ENCODE measurements at places on chromosomes 2 and 18. TPM values are rescaled to one million over a fixed set of nuclear protein-coding genes. Genes with fewer than 3 reads are reported as not detected.

- no peak for DNase-seq
Observed at GRCh38 chr2:30022444-30023071, 101.2 kb upstream of the ALK start.

- no peak for DNase-seq
Observed at GRCh38 chr2:169526451-169526850, 16.9 kb downstream of the KLHL41 start.

DNA sequence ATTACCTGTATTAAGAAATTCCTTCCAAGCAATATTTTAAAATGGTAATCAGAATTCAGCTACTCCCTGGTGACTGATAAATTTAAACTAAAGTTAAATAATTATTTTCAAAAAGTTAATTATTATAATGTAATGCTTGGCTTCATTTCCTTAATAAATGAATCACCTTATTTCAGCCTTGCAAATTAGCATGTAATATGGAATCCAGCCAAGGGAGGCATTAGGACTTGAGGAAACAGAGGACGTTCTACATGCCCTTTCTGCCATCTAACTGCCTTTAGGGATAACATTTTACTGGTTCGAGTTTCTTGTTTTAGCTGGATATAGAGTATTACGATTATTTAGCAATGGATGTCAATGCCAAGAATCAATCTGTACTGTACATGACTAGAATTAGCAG is 636.3 kb downstream of the TSN start:
- no peak for DNase-seq

- DNase-seq = no peak
Observed at GRCh38 chr2:216215658-216216390, 106.7 kb downstream of the XRCC5 start.

GRCh38 chr2:217834057-217834620 is 168.7 kb downstream of the TNS1 start:
- DNase-seq = no peak

- no peak for DNase-seq
Observed at GRCh38 chr2:235832941-235833340, 335.2 kb downstream of the GBX2 start.

DNA sequence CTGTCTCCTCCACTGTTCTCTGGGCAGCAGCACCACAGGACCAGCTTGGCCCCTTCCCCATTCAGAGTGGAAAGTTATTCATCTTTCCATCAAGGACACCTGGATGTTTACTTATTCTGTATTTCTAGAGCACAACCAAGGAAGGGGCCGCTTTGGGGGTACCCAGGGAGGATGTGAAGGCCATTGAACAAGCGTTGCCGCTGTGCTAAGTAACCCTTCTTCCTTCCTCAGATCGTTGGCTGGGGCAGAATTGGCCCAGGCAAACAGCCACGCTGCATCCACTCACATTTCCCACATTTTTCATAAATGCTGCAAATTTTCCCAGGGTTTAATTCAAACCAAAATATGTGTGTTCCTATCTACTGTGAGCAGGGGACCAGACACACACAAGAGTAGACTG is 76.2 kb upstream of the NPAS2 start:
- DNase-seq = no peak

IFT172 gene
- 19.2 TPM for total RNA-seq

PTPRM gene
- 99.3 TPM for total RNA-seq

DNA sequence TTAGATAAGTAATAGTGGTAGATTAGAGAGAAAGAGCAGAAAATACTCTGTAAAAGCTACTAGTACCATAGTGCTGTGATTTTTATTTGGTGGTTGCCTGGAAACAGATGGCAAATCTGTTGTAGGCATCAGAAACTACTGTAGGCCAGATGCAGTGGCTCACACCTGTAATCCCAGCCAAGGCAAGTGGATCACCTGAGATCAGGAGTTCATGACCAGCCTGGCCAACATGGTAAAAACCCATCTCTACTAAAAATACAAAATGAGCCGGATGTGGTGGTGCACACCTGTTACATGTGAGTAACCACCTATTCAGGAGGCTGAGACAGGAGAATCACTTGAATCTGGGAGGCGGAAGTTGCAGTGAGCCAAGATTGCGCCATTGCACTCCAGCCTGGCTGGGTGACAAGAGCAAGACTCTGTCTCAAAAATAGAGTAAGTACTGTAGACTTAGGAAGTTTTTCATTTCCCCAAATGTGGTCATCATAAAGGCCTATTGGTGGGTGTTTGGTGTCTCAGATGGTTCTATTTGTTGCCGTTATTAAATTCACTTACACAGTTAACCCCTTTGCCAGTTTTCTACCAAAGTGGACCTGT is 79.6 kb downstream of the SPTBN1 start:
- peak; percentile 77 for DNase-seq

DNA sequence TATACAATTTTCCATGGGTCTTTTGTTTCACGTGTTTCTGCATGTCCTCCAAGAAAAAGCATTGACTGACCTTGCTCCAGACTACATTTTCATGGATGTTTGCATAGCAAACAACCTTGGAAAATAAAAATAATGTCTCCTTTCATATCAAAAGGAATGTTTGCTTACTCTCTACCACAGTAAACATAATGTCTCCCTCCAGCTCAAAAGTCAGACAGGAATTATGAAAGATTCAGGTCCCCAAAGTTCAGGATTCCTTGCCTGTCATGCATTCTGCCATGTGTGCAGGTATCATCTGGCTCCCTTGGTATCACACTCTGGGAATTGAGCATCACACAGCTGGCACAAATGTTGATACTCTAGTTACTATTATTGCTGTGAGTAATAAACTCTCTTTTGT is 103.1 kb upstream of the ZC3H15 start:
- no peak for DNase-seq

DNAJC5G gene
- not detected for total RNA-seq

DNA sequence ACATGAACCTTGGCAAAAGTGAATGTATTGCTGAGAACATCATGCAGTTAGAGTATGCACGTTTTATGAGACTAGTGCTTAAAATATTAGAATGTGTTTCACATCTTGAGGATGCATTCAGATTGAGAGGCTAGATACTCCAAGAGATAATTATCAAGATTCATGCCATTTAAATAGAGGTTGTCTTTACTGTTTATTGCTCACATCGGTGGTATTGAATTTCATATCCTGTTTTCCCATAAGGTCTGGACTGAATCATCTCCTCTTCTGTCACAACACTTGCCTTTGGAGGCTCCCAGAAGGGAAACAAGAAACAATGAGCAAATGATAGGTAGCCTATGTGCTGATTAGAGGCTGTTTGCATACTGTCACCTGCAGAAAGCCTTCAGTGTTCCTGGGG is 83.8 kb downstream of the CLHC1 start:
- DNase-seq = no peak

DNA sequence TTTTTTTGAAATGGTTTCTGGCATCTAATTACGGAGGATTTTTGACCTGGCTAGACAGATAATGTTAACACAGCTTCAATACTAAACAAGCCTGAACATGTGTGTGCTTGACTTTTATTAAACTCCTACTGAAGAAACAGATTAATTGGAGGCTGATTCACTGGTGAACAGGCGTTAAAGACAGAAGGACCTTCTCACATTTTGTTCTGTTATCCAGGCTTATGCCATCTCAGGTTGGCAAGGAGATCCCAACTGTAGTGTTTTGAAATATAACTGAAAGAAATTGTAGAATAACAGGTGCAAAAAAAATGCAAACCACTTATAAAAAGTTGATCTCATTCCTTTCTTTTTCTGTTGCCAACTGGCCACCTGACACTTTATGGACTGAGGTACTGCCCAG is 269.6 kb downstream of the ARHGAP15 start:
- no peak for DNase-seq

DNA sequence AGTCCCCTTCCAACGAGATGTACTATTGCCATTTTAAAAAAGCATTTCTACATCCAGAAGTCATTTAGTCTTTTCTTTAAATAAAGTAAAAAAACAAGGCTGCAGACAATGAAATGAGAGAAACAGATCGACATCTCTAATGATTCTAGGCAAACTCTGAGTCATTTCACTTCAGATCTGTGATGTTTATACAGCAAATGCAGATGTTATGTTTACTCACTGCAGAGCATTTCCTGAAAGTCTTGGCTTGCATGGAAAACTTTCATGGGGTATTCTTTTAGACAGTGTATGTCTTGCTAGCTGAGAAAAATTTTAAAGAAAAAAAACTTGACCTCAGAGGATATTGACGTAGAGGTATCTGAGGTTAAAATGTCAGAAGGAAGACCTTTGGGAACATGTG is 797.4 kb downstream of the CNTNAP5 start:
- DNase-seq = no peak

- peak; percentile 100 for DNase-seq
Observed at GRCh38 chr2:128027278-128027800, 520 bp downstream of the SAP130 start.

- DNase-seq = no peak
Observed at GRCh38 chr18:58076052-58076451, 32.0 kb downstream of the NEDD4L start.

DNA sequence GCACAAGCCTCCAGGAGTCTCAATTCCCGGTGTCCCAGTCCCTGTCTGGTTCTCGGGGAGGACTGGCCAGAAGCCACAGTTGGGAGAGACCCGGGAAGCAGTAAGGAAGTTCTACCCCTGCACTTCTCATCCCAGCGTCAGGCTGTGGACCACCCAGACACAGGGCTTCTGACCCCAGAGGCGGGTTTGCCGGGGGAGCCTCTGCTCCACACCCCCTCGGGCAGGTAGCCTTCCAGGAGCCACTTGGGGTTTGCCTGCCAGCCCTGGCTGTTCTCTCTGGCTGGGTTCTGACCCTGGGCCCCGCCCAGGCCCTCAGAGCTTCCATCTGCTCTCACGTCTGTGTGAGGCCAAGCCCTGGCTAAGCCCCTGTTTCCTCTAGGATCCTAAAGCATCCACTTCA is 94.4 kb upstream of the GPC1 start:
- DNase-seq = no peak

DNA sequence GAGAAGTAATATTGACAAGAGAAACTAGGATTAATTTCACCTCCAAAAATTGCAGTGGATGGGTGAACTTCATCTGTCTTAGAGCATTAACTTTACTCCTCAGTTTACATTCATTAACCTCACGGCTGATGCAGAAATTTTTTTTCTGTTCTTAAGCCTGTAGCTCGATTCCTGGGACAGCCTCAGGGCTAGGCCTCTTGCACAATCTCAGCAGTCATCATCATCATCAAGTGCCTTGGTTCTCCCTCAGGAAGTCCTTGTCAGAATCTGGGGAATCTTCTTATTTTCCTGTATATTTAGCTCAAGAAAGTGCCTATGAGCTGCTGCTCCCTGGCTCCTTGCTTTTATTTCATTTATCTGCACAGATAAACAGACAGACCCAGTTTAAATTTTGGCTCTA is 1272.2 kb upstream of the LRRTM1 start:
- DNase-seq = no peak

NIF3L1 gene
- 13.8 TPM for total RNA-seq

- DNase-seq = no peak
Observed at GRCh38 chr2:165575044-165575615, 105.6 kb downstream of the CSRNP3 start.

DNA sequence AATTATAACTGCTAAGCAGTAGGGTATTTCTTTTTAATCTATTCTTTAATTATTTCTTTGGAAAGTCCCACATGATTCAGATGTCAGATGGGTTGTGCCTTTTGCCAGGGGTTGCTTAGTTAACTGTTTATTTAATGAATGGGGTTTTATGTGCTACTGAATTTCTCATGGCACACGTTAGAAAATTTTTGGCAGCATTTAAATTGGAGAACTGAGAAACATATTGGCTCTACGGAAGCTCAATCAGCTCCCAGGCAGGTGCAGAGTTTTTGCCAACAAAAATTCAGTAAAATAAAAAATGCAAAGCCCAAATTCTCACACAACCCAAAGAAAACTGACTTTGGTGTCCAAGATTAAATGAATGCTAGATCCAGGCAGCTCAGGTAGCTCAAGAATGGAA is 467.2 kb downstream of the NRXN1 start:
- no peak for DNase-seq

GTF3C2 gene
- total RNA-seq = 54.4 TPM

- DNase-seq = no peak
Observed at GRCh38 chr2:112884869-112885505, 26.0 kb upstream of the IL37 start.

CDH7 gene
- not detected for total RNA-seq

GRCh38 chr2:217713395-217714286 is 289.2 kb downstream of the TNS1 start:
- peak; percentile 85 for DNase-seq

- no peak for DNase-seq
Observed at GRCh38 chr2:169741-170140, 94.1 kb downstream of the SH3YL1 start.

NMUR1 gene
- total RNA-seq = 5.8 TPM

DNA sequence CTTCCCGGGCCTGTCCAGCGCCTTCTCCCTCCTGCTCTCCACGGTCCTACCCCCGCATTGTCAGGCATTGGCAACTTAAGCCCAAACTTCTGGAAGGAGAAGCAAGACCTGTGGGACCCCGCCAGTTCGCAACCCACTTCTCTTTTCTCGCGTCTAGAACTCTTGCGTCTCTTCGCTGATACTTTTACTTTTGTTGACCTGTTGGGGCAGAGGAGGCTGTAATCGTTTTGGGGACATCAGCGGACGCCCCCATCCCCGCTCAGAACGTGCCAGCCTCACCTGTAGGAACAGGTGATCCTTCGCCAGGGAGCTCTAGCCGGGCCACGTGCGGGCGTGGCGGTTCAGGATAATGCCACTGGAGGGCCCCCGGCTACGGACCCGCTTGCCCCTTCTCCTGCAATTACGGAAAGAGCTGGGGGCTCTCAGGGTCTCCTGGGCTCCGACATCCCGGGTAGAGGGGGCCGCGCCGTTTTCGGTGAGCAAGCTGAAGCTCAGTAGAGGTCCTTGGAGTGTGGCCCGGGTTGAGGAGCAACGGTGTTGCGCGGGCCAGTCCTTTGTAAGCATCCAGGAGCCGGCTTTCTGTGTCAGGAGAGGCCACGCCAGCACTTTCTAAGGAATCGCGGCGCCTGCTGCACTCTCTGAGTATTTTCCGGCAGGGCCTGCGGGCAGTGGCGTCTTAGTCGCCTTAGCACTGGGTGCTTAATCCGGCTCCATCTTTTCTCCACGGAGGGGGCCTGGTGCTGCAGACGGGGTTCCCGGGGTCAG is 1.6 kb downstream of the MTCL1 start:
- DNase-seq = peak; percentile 76

DNA sequence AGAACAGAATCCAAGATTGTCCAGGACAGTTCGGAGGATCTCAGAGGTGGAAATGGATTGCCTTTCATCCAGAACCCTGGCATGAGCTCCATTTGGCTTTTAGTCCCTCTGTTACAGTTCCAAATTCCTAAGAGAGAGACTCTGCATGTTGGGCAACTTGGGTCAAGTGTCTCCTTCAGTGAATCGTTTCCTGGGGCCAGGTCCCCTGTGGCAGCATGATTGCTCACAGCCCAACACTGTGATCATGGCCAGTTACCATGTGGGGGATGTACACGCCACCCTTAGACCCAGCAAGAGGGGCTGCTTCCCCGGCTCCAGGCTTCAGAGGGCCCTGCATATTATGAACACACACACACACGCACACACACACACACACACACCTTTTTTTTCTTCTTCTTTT is 118.6 kb upstream of the GLI2 start:
- peak; percentile 58 for DNase-seq

FTCDNL1 gene
- 2.1 TPM for total RNA-seq
